ENCODE measurements at places on chromosomes 2 and 18. TPM values are rescaled to one million over a fixed set of nuclear protein-coding genes. Genes with fewer than 3 reads are reported as not detected.

Gene SPDYA
- 0.79 TPM for total RNA-seq

Gene INPP4A
- 21.8 TPM for total RNA-seq

Gene RNF125
- 0.13 TPM for total RNA-seq

Gene FN1
- 7,001 TPM for total RNA-seq

Gene MPV17
- total RNA-seq = 72.7 TPM

Gene KCNJ13
- not detected for total RNA-seq

Gene ZNF521
- 6.5 TPM for total RNA-seq

Gene COBLL1
- total RNA-seq = 3.6 TPM

Gene SLC5A7
- not detected for total RNA-seq

Gene MTCL1
- total RNA-seq = 11.9 TPM

Gene LONRF2
- 0.13 TPM for total RNA-seq

Gene EIF2B4
- 33.2 TPM for total RNA-seq

Gene NOL4
- not detected for total RNA-seq

Gene REG3A
- not detected for total RNA-seq

Gene MOGAT1
- total RNA-seq = not detected

Gene CCDC150
- 6.7 TPM for total RNA-seq

Gene FAM110C
- total RNA-seq = under 0.01 TPM

Gene SCN2A
- total RNA-seq = 2.4 TPM

Gene ABCB11
- not detected for total RNA-seq

Gene KCTD1
- total RNA-seq = 7.7 TPM

Gene LYG2
- total RNA-seq = not detected

Gene SLC16A14
- total RNA-seq = 6.2 TPM

Gene TMEM178A
- 1.5 TPM for total RNA-seq

Gene POLR1A
- 12.3 TPM for total RNA-seq

Gene VPS4B
- 47.8 TPM for total RNA-seq

Gene ANO7
- 0.40 TPM for total RNA-seq

Gene HRH4
- 0.06 TPM for total RNA-seq

Gene CRYGC
- not detected for total RNA-seq

Gene RMDN2
- total RNA-seq = 8.5 TPM

Gene MDH1B
- total RNA-seq = 1.7 TPM

Gene GPR39
- total RNA-seq = 7.5 TPM

Gene LYPD6B
- not detected for total RNA-seq

Gene ALLC
- total RNA-seq = not detected

Gene SOX11
- not detected for total RNA-seq

Gene LIPG
- total RNA-seq = 0.40 TPM

Gene DGKD
- total RNA-seq = 8.1 TPM

Gene THSD7B
- 0.40 TPM for total RNA-seq

Gene IL36RN
- total RNA-seq = not detected

Gene LBX2
- total RNA-seq = 1.6 TPM

Gene LRATD1
- 0.26 TPM for total RNA-seq

Gene ANKRD30BL
- total RNA-seq = not detected

Gene FKBP7
- 51.4 TPM for total RNA-seq

Gene LOXHD1
- total RNA-seq = not detected

Gene SERPINB4
- total RNA-seq = not detected

Gene RRM2
- total RNA-seq = 40.6 TPM

Gene AGAP1
- 7.9 TPM for total RNA-seq

Gene MGAT5
- total RNA-seq = 28.5 TPM

Gene RAB27B
- 5.0 TPM for total RNA-seq

Gene TWIST2
- total RNA-seq = 17.8 TPM

Gene MC2R
- total RNA-seq = not detected

Gene QPCT
- 2.5 TPM for total RNA-seq

Gene EVX2
- total RNA-seq = not detected

Gene AGXT
- not detected for total RNA-seq

Gene NETO1
- not detected for total RNA-seq

Gene RAB6C
- total RNA-seq = under 0.01 TPM
